ENCODE measurements at places on chromosomes 16 and 17. TPM values are rescaled to one million over a fixed set of nuclear protein-coding genes. Genes with fewer than 3 reads are reported as not detected.

The UMOD gene
- total RNA-seq = not detected

The ABCC11 gene
- 0.88 TPM for total RNA-seq

The RHBDL1 gene
- 2.3 TPM for total RNA-seq

The TSPAN10 gene
- 3.5 TPM for total RNA-seq

The PERCC1 gene
- total RNA-seq = 2.0 TPM

The DNAI2 gene
- not detected for total RNA-seq

The OR2C1 gene
- total RNA-seq = not detected

DNA sequence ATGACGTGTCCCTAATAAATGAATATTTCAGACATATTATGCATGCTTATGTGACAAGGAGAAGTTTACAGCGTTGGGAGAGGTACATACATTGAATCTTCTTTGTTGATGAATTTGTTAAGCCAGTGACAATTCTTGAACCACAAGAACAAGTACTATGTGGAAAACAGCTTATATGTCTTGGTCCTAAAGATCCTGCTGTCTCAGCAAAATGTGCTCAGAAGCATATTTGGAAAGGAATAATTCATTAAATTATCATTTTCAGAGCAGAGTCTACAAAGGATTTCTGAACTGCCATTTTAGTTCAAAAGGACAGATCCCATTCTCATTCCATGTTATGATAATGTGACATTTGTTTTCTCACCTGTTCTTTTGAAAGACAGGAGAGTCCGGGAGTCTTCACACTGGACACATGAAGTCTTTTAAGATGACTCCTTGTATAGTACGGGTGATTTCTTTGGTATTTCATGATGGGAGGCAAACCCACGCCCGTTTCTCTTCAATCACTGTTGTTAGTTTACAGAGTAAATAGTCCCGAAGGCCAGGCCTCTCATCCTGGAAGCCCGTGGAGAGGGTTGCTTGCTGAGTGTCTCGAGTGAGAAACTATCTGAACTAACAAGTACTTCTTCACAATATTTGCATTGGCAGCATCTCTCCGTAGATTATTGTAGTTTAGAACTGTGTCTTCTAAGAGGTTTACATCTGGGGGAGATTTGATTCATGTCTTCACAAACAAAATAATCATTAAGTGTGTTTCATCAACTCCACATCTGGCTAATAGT lies 26.7 kb downstream of the VPS35L start:
- DNase-seq = no peak

GRCh38 chr16:61831351-61831917 lies 204.8 kb downstream of the CDH8 start:
- DNase-seq = no peak

DNA sequence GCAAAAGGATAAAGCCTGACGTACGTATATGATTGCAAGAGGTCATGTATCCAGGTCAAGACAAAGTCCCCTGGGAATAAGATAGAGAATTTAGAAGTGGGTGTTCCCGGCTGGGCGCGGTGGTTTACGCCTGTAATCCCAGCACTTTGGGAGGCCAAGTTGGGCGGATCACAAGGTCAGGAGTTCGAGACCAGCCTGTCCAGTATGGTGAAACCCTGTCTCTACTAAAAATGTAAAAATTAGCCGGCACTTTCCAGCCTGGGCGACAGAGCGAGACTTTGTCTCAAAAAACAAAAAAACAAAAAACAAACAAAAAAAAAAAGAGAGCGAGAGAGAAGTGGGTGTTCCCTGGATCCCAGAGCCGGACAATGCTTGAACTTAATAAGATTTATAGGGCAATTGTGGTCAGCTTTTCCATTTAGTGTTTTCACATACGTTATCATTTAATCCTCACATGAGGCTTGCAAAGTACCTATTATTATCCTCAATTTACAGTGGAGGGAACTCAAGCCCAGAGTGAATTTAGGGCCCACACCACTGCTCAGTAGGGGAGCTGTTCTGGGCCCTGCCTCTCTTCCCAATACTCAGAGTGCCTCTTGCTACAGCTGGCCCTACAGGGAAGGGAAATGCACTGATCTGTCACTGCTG lies 481 bp upstream of the GLTPD2 start:
- no peak for DNase-seq

GRCh38 chr17:77499699-77500435 lies 359.1 kb downstream of the SEC14L1 start:
- DNase-seq = peak; percentile 2

GRCh38 chr17:880443-881269 lies 98.5 kb downstream of the MRM3 start:
- DNase-seq = no peak

DNA sequence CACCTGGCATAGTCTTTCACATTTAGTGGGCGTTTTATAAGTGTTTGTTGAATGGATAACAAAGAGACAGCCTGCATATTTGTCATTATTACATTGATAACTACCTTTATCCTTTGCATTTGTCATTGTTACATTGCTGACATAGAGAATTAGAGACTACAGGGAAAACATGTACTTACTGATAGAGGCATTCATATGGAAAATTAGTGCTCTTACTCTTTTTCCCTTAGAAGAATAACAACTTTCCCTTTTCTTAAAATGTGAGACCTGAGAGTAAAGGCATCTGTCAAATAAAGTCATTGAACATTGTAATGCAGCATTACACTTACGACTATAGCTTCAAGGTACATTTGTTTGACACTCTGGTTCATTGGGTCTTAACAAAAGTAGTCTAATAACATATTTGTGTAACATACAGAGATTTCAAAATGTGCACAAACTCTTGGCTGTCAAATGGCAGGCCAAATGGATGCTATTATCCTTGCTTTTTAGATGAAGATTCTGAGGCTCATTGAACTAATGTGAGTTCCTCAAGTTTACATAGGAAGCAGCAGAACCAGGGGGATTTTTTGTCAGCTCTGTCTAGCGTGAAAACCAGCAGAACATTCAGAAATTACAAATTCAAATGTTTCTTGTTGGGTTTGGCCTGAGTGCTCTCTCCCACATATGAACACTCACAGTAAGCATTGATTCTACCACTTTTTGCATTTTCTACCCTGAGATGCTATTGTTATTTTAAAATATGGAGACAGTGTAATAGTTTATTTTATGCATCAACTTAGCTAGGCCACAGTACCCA lies 28.5 kb downstream of the SMIM36 start:
- DNase-seq = no peak

DNA sequence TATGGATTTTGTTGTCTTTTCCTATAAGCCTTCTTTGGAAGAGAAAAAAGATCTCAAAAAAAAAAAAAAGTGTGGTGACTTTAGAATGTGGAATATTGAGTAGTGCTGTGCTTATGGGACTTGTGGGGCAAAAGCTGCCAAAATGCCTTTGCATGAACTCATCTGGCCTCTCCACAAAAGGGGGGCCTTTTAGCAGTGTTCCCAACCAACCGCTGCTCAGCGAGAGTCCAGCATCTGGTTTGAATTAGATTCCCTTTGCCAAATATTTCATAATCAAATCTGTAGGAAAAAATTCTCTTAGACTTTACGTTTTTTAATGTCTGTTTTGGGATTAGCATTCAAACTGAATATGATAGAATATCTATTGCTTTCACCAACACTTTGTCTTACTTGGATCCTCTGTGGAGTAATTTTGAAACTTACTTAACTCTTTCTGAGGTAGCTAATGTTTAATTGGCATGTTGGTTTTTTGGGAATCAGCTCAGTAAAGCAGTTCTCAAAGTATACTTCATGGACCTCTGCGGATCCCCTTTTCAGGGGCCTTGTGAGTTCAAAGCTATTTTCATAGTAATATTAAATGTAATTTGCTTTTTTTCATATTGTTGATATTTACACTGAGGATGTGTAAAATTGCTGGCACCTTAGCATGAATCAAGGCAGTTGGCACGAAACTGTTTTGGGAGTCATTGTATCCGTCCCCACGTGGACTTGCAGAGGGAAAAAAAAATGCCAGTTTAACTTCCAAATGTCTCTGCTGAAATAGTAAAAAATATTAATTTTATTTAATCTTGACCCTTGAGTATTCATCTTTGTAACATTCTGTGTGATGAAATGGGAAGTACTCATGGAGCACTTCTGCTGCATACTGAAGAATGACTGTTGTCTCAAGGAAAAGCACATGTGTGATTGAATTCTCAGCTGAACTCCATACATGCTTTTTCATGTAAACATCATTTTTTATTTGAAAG lies 34.7 kb upstream of the VPS4A start:
- DNase-seq = peak; percentile 40

All from hepatocyte (in vitro differentiated cells).